ENCODE measurements at places on chromosomes 12 and 14.

- DNase-seq = no peak
Measured at GRCh38 chr14:59695198-59695597, 118.6 kb upstream of the CCDC175 start.

DNA sequence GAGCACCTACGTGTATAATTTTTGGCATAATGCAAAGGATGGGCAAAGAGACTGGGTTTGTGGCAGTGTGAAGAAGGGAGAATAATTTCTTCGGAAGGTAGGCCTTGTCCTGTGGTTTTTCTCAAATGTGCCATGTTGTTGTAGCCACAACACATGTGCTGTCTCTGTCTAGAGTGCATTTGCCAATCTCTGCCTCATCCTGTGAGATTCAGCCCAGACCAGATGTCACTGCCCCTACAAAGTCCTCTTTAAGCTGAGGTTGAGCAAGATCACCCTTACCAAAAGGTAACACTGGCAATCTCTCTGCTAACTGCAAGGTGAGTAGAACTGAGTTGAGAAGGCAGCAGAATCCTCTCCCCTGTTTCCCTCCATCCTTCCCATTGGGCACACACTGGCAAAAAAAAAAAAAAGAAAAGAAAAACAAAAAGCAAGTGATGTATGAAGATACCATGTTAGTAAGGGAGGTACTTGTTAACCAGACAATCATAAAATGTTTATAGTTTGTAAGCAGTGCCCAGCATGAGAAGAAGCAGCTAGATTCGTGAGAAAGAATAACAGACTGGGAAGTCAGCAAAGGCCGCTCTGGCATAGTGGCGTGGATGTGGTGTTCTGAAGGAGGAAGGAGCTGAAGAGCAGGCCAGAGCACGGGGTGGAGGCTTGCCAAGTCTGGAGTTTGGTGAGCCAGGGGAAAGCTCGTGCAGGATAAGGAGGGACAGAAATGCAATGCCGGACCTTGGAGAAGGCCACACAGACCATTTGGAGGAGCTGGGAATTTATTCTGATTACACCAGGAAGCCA, 18.9 kb downstream of the DYRK2 start:
- no peak for DNase-seq

- peak; percentile 16 for DNase-seq
Measured at GRCh38 chr12:106084014-106084671, 54.6 kb downstream of the NUAK1 start.

DNA sequence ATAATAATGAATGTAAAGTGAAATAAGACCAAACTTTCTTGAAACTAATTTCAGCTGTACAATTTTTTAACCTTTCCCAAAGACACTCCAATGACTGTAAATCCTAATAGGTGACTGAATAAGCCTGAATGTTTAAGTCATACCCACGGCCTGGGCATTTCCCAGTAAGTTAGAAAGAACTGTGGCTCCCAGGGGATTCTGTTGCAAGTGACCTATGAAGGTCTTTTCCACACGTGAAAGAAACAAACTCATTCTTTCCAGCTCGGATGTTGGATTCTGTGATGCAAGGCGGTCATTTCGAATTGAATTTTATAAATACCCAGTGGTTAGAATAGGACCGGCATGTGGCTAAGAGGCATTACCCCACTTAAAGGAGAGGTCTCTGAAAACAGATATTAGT, 1134.4 kb downstream of the GALC start:
- no peak for DNase-seq

- DNase-seq = no peak
Measured at GRCh38 chr14:93308686-93309345, 24.0 kb downstream of the BTBD7 start.

- no peak for DNase-seq
Measured at GRCh38 chr12:109467978-109468676, 9.0 kb downstream of the KCTD10 start.

DNA sequence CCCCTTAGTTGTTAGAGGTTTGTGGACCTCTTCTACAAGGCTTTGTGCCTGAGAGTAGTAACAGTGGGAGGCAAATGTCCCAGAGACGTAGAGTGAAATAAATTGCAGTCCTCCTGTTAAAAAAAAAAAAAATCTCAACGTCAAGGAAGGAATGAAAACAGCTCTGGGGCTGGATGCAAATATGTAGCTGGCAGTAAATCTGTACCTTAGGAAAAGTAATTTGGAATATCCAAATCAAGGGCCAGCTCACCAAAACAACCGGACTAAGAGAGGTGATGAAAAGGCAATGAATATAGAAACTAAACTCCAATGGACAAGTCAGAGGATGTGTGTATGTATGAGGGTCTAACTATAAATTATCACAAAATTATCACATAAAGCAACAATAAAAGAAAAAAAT, 27.0 kb downstream of the SINHCAF start:
- no peak for DNase-seq

- no peak for DNase-seq
Measured at GRCh38 chr12:55970775-55971174, 3.1 kb upstream of the RAB5B start.

Measured in neural crest cell (in vitro differentiated cells).